ENCODE measurements at places on chromosomes 3 and 15.

GRCh38 chr3:171566803-171567422 is 106.7 kb upstream of the TNIK start:
- DNase-seq = peak; percentile 9

GRCh38 chr3:127835993-127836882 is 13.9 kb upstream of the MGLL start:
- no peak for DNase-seq

DNA sequence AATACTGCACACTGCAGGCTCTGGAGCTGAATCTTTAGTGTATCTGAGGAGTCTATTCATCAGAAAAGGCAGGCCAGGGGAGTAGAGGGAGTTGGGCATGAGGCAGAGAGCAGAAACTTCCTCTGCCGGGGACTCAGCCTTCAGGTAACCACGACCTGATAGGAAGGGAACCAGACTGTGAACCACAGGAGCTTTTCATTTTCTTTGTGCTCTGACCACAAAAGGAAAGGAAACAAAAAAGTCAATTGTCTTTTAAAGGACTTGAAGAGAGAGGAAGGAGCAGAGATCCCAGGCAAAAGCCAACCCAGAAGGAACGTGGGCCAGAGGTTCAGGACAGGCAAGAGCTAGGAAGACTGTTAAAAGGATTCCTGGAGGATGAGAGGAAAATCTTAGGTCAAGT is 573.3 kb downstream of the EPHB1 start:
- DNase-seq = no peak

DNA sequence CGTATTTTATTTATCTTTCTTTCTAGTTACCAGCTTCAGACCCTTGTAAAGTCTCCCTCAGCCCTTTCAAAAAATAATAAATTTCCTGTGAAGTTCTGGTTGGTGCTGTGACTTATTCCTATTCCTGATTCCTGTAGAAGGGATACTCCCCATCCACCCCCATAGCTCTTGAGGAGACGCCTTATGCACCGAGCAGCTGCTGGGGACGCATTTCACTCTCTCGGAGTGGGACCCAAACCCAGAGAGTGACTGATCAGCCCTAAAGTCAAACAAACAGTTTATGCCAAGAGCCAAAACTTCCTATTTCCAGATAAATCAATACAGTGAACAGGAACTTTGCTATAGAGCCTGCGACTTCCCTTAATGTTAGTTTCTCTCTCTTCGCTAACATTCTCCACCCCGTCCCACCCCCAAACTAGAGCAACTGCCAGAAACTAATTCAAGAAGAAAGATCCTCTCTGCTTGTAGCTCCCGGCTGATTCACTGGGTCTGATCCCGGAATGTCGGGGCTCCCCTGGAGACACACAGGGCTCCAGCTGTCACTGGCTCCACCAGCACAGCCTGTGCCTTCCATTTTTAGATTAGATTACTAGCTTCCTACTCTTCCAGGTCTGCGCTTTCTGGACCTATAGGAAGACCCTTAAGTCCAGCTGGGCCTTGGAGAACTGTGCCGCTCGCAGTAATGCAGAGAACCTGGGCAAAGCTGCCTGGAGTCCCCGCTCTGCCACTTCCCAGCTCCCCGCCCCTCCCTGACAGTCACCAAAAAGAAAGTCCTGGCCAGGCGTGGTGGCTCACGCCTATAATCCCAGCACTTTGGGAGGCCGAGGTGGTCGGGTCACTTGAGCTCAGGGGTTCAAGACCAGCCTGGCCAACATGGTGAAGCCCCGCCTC is 45.2 kb downstream of the KLHL25 start:
- DNase-seq = no peak

DNA sequence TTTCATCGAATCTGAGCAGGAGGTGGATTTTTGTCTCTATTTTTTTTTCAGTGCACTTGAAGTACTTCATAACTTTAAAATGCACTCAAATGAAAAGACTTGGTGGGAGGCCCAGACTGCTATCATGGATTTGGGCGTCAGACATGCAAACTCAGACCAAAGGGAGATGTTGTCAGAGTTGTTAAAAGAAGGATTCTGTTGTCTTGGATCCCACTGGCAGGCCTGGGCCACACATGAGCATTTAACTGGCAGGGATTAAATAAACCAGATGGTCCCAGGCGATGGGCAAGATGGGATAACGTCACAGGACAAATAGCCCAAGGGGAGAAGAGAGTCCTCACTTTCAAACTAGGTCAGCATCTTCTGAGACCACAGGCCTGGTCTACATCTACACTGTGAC is 15.4 kb downstream of the RTP1 start:
- no peak for DNase-seq

DNA sequence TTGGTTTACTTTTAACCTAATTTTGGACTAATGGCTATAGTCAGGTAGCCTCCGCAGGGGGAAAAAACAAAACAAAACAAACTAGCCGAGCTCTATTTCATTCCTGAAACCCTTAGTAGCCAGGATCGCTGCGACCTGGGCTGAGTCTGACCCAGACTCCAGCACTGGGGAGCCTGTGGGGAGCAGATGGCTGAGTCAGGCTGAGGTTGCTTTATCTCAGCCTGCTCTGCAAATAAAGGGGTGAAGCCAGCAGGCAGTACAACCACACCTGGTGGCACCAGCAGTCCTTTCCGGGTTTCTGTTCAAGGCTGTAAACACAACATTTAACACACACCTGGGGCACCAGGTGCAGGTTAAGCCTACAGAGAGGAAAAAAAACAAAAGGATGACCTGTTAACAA is 27.3 kb downstream of the ABHD2 start:
- DNase-seq = peak; percentile 90

DNA sequence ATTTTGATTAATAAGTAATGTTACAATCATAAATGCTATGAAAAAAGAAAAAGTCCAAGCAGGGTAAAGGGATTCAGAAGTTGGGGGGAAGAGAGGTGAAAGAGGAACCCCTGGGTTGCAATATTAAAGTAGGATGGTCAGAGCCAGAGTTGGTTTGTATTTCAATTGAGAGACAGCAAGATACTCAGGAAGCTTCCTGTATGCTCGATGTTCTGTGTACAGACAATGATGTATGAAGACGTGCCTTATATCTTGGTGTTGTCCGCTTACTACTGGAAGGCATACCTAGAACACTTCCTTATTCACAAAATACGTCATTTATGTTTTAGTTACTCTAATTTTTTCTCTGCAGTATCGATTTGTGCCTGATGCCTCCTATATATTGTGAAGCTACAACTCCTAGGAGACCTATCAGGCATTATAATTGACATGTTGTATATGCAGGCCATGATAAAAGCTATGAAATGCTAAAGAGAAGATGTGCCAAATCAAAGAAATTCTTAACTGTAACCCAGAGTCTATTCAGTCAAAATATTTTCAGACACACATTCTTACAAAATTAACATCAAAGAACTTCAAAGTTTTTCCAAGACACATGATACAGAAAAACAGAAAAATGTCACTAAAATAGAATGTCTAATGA is 87.5 kb downstream of the TBL1XR1 start:
- no peak for DNase-seq

DNA sequence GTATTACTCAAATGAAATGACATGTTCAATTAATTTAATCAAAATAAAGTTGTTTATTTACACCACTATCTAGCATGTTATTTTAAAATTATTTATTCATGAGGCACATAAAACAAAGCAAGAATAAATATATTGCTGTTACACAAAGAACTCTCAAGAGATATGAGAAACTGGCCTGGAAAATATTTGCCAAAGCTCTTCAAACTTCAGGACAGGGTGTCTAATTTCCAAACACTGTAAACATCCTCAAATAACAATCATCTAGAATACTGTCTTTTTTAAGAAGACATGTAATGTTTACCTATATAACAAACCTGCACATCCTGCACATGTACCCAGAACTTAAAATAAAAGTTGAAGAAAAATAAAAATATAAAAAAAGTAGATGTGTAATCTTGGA is 876.6 kb downstream of the TUSC7 start:
- no peak for DNase-seq

DNA sequence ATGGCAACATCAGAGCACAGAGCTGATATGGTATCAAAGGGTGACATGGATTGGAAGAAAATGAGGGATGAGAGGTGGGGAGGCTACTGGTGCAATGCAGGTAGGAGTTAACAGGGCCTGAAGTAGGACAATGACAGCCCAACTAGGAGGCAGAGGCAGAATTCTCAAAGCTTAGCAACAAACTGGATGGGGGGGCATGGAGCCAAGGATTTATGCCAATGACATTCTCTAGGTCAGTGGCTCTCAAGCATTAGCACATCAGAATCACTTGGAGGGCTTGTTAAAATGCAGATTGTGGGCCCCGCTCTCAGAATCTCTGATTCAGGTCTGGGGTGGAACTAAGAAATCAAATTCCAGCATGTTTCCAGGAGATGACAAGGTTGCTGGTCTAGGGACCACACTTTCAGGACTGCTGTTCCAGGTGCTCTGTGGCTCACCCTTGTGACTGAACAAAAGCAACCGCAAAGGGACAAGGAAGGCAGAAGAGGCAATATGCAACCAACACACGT is 98.0 kb upstream of the TNIK start:
- no peak for DNase-seq

DNA sequence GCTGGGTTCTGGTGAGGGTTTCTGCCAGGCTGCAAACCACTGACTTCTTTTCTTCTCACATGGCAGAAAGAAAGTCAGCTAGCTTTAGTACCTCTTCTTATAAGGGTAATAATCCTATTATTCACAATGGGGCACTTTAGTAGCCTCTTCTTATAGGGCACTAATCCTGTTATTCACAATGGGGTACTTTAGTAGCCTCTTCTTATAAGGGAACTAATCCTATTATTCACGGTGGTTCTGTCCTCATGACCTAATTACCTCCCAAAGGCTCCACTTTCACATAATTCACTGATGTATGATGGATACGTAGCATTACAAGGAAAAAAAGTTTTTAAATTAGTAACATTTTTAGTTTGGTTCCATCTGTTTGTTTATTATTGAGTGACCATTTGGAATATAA is 671.3 kb downstream of the NSUN3 start:
- no peak for DNase-seq

DNA sequence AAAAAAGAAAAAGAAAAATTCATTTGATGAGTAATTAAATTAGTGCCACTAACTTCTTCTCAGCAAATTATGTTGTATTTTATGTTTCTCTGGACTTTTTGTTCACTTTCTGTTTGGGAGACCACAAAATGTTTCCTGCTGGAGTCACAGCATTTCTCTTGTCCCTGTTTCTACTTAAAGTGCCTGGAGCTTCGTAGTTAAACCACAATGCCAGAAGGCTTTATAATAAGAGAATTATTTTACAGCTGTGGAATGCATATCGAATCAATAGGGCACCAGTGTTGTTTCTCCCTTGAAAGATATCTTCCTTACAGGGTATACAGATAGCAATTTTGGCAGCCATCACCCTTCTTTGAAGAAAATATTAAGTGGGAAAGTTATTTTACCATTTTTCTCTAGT is 3.2 kb downstream of the DTWD1 start:
- no peak for DNase-seq

DNA sequence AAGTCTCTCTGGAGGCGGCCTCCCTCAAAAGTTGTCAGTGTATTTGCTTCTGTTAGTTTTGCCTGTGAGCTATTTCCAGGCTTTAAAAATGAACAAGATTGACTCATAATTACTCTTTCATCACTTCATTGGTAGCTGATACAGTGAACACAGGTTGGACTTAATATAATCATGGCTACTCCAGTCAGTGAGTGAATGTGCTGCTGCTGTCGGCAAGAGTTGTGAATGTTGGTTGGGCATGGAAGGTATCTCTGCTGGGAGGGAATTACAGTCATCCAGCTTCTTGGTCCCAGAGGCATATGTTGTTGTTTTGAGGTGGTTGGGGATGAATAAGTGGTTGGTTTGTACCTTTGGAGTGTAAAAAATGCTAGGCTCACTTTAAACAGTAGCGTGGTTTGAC is 11.5 kb downstream of the TCF12 start:
- DNase-seq = no peak

DNA sequence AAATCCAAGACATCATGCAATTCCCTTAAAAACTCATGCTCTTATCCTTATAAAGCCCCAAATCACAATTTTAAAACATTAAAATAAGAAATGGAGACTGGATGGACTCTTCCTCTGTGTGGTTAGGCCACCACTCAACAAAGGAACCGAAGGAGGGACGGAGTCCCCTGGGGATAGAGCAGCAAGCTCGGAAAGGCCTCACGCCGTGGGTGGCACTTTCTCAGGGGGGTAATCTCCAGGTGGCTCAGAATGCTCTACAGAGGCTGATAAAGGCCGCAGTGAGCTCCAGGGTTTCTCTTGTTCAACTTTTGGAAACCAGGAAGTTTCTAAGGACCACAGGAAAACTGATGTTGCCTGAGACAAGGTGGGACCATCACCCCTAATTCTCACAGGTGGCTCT is 23.2 kb downstream of the CCR9 start:
- no peak for DNase-seq

GRCh38 chr3:46456118-46456517 is 8.6 kb downstream of the LTF start:
- DNase-seq = no peak

DNA sequence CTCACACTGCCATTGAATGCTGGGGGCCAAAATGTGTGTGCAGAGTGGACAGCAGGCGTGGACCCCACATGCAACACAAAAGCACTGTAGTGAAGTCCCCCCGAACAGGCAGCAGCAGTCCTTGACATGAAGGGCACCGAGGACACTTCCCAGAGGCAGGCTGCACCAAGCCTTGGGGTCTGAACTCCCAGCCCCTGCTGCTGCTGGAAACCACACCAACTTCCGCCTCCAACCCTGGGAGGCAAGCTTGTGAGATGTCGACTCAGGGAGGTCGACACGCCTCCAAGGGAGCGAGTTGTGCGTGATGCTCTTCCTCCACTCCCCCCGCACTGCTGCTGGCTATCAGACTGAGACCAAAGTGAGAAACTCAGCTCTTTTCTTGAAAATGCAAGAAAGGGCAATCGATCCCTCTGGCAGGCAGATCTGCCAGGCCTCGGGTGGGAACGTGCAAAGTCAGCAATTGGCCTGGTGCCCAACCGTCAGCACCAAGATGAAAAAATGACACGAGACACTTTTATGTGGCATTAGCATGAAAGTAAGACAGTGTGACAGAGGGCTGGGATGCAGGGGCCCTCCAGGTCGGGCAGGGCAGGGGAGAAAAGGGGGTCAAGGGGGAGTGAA is 43.6 kb downstream of the WHAMM start:
- DNase-seq = no peak

GRCh38 chr3:183046883-183047282 is 52.4 kb downstream of the MCCC1 start:
- DNase-seq = no peak

GRCh38 chr15:40313531-40314398 is 6.0 kb upstream of the PLCB2 start:
- DNase-seq = no peak

GRCh38 chr3:100527347-100527735 is 34.9 kb downstream of the TMEM45A start:
- no peak for DNase-seq

- no peak for DNase-seq
Measured at GRCh38 chr3:73552700-73553099, 72.0 kb downstream of the PDZRN3 start.

DNA sequence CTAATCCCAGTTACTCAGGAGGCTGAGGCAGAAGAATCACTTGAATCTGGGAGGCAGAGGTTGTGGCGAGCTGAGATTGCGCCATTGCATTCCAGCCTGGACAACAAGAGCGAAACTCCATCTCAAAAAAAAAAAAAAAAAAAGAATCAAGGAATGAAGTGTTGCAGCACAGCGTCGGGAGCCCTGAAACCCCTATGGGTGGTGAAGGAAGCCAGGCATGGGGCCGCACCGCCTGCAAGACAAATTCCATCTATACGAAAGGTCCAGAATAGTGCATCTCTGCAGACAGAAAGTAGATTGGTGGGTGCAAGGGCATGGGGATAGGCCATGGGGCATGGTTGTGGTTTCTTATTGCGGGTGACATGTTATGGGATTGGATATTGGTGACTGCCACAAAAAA is 98.6 kb upstream of the PRR20G start:
- DNase-seq = no peak

GRCh38 chr3:88195951-88196434 is 46.2 kb downstream of the C3orf38 start:
- no peak for DNase-seq

All from NCI-H1417 treated with DMSO at 0.1 percent for 48 hours (cell line).